LoVo (cell line): ENCODE measurements at places on chromosomes 1 and 21.

DNA sequence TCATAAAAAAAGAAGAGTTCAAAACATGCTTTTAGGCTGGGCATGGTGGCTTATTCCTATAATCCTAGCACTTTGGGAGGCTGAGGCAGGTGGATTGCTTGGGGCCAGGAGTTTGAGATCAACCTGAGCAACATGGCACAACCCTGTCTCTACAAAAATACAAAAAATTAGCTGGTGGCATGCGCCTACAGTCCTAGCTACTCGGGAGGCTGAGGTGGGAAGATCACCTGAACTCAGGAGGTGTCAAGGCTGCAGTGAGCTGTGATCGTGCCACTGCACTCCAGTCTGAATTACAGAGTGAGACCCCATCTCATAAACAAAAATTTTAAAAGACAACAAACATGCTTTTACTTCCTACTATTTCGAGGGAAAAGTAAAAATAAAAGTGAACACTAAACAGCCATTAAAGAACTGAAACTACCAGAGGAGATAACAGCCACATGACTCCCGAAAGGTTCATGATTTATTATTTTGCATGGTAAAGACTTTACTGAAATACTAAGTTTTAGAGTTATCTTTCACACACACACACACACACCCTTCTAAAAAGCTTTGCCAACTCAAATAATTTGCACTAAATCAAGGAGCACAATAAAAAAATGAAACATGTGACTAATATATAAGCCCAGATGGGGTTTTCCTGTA, 48.1 kb downstream of the USP1 start:
- no peak for DNase-seq

- DNase-seq = no peak
These were observed 150.3 kb downstream of the TIAM1 start for GRCh38 chr21:31193761-31194160.

DNA sequence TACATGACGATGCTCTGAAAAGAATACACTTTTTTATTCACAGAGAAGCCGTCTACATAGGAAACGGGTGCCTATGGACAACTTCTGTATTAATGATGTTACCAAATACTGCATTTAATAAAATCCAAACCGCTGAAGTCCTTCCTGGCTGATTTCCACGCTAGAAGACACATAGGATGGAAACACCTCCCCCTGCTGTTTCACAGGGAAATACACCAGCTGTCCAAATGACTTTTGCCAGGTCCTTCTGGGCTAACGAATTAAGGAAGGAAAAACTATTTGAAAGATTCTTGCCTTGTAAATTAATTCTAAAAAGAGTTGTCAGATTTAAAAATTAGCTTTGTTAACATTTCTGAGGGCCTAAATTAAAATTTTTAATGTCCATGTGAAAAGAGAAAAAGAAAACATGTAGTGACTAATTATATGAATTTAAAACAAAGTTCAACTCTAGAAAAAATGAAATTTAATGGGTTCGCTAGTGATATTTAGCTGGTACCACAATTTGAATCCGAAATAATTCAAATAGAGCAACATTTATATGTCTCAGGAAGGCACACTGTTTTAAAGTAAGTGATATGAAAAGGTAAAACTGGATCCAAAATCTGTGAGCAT, 146.0 kb downstream of the RERE start:
- no peak for DNase-seq

DNA sequence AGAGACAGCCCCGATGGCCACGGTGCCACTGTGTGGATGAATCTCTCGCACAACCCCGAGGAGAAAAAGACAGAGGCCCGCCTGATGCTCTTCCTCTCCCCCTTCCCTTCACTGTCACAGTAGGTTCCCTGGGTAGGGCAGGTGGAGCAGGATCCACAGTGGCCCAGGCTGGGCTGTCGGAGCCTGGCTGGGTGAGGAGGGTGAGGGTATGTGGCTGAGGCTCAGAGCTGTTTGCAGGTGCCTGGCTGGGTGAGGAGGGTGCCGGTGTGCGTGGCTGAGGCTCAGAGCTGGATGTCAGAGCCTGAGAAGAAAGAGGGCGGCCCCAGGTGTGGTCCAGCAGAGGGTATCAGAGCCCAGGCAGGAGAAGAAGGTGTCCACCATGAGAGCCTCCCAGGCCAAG, 2.7 kb downstream of the CFAP74 start:
- no peak for DNase-seq
